ENCODE measurements at places on chromosomes 12 and 14. TPM values are rescaled to one million over a fixed set of nuclear protein-coding genes. Genes with fewer than 3 reads are reported as not detected.

The CIDEB gene
- 27.8 TPM for total RNA-seq

The P2RX2 gene
- not detected for total RNA-seq

The SLC25A21 gene
- not detected for total RNA-seq

The HCAR2 gene
- 0.29 TPM for total RNA-seq

The KRT82 gene
- not detected for total RNA-seq

The KRT79 gene
- total RNA-seq, result not detected
